ENCODE measurements at places on chromosomes 1 and 21. TPM values are rescaled to one million over a fixed set of nuclear protein-coding genes. Genes with fewer than 3 reads are reported as not detected.

CHTOP gene
- total RNA-seq = 88.6 TPM

CRYZL1 gene
- 52.8 TPM for total RNA-seq

GRCh38 chr1:42669936-42670335 is 11.7 kb downstream of the PPIH start:
- ATAC-seq = no peak

GRCh38 chr1:94115900-94116436 is 5.0 kb downstream of the ABCA4 start:
- no peak for ATAC-seq

Measured in activated T-helper 17 cell treated with anti-CD3 and anti-CD28 coated beads, Interleukin-2, amount 50 U/mL, for 72 hours (primary cell).